Activated CD4-positive, alpha-beta T cell treated with anti-CD3 and anti-CD28 coated beads for 24 hours (primary cell): ENCODE measurements at places on chromosomes 13 and 19.

GRCh38 chr19:31946491-31946890 lies 398.9 kb upstream of the ZNF507 start:
- DNase-seq, result no peak

DNA sequence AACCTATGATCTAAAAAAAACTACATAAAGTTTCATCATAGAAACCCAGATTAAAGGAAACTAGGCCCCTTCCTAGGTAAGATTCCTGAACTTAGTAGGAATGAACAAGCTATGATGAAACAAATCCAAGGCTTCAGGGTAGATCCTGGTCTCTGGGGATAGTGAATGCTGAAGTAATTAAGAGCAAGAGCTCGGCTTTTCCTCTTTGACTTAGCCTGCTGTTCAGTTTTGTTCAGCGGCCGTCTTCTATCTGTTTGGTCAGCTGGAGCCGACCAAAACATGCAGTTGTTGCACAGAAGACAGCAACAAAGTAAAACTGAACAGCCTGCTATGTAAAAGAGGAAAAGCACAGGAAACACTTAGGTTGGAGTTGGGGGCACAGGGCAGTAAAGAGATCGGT lies 44.1 kb upstream of the RFXAP start:
- no peak for DNase-seq

- DNase-seq, result no peak
Observed at GRCh38 chr19:1468821-1469254, 10.2 kb downstream of the C19orf25 start.

DNA sequence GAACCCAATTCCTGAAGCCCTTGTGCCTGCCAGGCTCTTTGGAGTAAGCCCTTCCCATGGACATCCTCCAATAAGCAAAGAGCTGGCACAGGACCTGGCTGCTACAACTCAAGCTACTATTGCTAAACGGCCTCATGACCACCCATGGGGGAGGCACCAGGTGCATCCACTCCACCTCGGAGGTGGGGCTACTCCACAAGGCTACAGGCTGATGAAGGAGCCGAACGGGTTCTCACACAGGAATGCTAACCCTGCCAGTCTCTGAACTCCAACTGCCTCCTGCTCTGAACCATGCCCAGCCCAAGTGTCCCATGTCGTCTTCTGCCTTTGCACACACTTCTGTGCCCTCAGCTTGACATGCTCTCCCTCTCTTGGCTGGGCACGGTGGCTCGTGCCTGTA lies 10.0 kb downstream of the SYMPK start:
- no peak for DNase-seq

- no peak for DNase-seq
Observed at GRCh38 chr13:33271759-33272158, 13.8 kb downstream of the STARD13 start.

DNA sequence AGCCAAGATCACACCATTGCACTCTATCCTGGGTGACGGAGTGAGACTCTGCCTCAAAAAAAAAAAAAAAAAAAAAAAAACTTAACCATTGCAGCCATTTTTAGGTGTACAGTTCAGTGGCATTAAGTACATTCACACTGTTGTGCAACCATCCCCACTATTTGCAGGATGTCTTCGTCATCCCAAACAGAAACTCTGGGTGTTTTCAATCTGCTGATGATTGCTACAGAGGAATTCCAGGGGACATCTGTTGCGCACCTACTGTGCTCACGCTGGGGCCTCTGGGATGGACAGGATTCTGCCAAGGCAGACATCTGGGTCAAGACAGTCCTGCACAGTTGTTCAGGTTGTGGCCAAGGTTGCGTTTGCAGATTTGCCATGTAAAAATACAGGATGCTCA lies 2.4 kb upstream of the APOC4 start:
- DNase-seq, result no peak

DNA sequence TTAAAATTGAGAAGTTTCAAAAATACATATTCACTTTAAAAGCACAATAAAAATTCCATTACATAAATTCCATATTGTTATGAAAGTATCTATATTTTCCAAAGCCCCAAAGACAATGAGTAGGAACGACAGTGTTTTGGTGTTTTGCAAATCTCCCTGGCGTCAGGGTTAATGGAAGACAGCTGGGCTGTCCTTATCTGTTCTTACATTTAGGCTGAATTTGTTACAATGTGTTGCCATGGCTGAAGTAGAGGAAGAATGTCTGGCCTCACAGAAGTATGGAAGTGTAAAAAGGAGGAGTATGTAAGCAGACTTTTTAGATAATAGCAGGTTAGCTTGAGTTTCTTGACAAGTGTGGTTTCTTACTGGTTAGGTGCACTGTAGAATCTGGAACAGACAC lies 124.4 kb upstream of the SPATA13 start:
- no peak for DNase-seq

- no peak for DNase-seq
Observed at GRCh38 chr19:5907241-5907640, 2.6 kb downstream of the VMAC start.

GRCh38 chr19:4693471-4694121 lies 23.5 kb upstream of the MYDGF start:
- no peak for DNase-seq

DNA sequence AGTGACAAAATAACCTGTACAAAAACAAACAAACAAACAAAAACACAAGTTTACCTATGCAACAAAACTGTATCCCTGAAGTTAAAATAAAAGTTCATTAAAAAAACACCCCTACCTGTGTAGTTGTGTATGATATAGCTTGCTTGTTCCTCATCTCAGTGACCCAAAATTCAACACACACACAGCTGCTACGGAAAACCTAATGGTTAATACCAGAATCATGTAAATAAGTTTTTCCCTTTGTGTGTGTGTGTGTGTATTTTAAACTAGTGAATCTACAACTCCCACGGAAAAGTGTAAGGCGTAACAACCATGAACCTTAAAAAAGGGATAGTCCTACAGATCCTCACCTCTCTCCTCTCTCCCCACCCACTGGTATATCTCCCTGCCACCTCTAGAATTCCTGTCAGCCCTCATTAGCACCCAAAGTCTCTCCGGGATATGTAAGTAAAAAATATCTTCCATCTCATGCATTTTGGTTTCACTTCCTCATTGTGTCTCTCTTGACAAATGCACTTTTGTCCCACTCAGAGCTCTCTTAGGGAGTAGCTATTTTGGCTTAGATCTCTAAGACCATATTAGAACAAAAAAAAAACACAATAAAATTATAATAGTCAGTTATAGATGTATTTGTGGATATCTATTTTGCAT lies 2236.5 kb downstream of the PCDH9 start:
- DNase-seq, result no peak

GRCh38 chr13:64556376-64556775 lies 2673.8 kb downstream of the PCDH9 start:
- DNase-seq, result no peak

- no peak for DNase-seq
Observed at GRCh38 chr13:109971006-109971405, 184.6 kb upstream of the IRS2 start.

DNA sequence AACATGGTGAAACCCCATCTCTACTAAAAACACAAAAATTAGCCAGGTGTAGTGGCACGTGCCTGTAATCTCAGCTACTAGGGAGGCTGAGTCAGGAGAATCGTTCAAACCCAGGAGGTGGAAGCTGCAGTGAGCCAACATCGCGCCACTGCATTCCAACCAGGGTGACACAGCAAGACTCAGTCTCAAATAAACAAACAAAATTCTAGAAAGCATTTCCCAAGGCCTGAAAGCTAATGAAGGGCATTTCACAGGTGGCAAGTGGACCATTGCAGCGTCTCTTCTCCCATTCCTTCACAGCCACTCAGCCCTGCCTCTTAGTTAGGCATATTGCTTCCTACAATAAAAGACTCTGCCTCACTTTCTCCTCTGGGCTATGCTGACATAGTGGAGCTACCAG lies 13.5 kb upstream of the RXFP2 start:
- DNase-seq, result no peak

DNA sequence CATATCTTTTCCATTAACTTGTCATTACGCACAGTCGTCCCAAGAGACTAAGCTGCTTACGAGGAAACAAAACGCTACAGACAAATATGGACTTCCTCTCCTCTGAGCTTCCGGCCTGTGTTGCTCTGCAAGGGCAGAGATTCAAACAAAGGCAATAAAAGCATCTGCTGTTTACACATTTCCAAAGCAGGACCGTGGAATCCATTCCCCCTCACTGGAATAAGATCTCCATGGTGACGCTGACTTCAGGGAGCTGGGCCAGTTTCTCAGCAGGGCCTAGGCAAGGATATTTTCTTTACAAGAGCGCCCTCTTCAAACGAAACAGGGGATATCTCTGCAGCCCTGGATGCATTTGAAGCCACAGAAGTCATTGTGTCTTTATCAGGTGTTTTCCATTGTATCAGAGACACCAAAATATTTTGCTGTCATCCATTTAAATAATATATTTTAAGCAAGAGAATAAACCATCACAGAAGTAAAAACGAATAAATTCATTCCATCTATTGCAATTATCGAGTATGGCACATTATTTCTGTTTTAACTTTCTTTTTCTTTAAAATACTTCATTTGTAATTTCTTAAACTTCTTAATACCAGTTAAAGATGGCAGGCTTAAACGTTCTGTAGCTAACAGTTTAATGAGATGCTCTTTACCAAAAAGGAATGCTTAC lies 177.5 kb downstream of the DCLK1 start:
- DNase-seq, result no peak

DNA sequence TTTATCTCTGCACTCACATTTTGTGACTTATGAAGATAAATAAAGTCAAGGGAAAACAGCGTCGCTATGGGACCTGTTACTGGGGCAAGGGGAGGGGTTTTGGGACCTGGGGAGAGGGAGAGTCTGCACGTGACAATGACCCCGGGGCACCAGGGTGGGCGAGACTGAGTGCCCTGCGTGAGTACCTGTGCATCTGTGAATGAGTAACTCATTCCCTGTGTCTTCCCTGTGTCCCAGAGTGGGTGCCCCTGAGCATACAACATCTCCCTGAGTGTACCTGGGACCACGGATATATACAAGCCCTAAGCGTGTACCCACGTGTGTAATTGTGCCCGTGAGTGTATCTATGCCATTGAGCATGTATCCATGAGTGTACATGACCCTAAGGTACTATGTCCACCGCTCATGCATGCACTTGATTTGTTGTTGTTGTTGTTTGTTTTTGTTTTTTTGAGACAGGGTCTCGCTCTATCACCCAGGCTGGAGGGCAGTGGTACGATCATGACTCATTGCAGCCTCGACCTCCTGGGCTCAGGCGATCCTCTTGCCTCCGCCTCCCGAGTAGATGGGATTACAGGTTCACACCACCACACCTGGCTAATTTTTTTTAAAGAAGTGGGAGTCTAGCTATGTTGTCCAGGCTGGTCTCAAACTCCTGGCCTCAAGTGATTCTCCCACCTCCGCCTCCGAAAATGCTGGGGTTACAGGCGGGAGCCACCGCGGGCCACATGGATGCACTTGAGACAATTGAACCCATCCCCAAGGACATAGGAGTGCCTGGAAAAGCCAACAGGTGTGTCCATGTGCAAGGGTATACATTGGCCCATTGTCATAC lies 645 bp upstream of the TRAPPC5 start:
- no peak for DNase-seq

DNA sequence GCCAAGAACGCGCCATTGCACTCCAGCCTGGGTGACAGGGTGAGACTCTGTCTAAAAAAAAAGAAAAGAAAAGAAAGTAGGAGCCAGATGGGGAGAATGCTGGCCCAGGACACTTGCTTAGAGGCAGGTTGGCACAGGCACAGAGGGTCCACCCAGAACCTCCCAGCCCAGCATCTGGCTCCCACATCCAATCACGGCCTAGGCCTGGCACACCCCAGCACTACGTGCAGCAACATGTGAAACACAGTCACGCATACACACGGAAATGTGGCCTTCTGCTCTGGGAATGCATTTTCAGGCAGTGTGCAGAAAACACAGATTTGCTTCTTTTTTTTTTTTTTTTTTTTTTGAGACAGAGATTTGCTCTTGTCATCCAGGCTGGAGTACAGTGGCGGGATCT lies 20.9 kb upstream of the FOSB start:
- DNase-seq, result no peak

GRCh38 chr13:113540523-113540922 lies 44.0 kb upstream of the TFDP1 start:
- no peak for DNase-seq

GRCh38 chr13:94825507-94825906 lies 113.2 kb upstream of the SOX21 start:
- no peak for DNase-seq

GRCh38 chr13:41552031-41552430 lies 94.7 kb downstream of the RGCC start:
- no peak for DNase-seq

GRCh38 chr19:38949580-38950367 lies 19.0 kb downstream of the MRPS12 start:
- peak; percentile 82 for DNase-seq

DNA sequence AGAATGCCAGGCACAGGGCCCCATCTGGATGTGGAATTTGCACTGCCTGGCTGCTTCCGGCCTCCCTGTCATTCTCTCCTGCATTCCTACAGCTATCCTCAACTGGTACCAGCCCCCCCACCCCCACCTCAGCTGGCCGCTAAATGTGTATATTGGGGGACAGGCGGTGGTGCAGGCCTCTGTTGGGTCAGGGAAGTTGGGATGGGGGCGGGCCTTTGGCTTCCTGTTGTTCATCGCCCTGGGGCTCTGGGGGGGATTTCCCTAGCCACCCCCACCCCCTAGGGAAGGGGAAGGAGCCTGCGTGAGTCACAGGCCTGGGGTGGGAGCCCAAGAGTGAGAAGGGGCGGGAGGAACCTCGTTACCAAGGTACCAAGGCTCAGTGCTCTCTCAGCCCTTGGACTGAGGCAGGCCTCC lies 10.6 kb downstream of the POU2F2 start:
- DNase-seq, result peak; percentile 77

GRCh38 chr19:39670998-39671397 lies 15.3 kb downstream of the LGALS16 start:
- DNase-seq, result no peak

- DNase-seq, result no peak
Observed at GRCh38 chr19:17869114-17869608, 2.6 kb upstream of the SLC5A5 start.

- DNase-seq, result no peak
Observed at GRCh38 chr13:97023117-97023516, 28.8 kb upstream of the OXGR1 start.

- no peak for DNase-seq
Observed at GRCh38 chr13:109787135-109787954, 962 bp upstream of the IRS2 start.
